PC-3 (cell line): ENCODE measurements at places on chromosomes 4 and X.

DNA sequence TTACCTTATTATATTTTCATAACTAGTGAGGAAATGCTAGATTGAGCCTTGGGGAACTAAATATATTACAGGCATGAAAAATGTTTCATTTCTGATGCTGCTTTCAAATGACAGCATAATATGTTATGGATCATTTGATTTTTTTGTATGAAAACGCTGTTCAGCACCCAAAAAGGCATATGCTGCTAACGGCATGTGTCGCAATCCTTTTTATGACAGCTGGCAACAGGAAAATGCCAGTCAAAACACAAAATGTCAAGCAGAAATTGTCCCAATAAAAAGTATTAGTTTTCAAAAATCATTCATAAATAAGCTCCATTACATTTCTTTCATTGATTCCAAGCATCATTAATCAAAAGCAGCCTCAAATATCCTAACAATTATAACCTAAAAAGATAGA, 1244.5 kb downstream of the PCDH7 start:
- H3K36me3 ChIP-seq: no peaks in the 10 kb centered on the region
- H3K4me1 ChIP-seq: no peaks in the 10 kb centered on the region
- no peak overlapping the region for H3K4me3 ChIP-seq

DNA sequence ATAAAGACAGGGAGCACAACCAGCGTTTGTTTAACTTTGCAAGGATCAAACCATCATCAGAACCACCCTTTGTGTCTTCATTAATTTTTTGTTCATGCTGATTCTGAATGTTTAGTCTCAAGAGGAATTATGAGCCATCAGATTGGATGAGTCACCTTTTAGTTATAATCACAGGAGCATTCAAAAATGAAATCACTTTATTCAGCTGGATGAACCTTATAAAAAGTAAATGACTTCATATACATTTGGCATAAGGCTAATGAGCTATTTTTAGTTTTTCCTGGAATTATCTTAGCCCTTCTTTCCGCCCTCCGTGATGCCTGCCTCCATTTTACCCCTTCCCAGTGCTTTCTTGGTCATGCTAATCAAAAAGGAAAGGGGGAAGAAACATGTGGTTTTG, 103.6 kb downstream of the SORBS2 start:
- H3K27ac ChIP-seq: peak overlapping the region; percentile 55
- no peaks in the 10 kb centered on the region for H3K27me3 ChIP-seq
- H3K4me3 ChIP-seq: no peak overlapping the region
- DNase-seq: peak; percentile 58

- H3K36me3 ChIP-seq: no peaks in the 10 kb centered on the region
- H3K27me3 ChIP-seq: no peaks in the 10 kb centered on the region
- no peak for DNase-seq
- no peak overlapping the region for H3K4me3 ChIP-seq
- no peak overlapping the region for H3K27ac ChIP-seq
- no peaks in the 10 kb centered on the region for H3K4me1 ChIP-seq
Measured at GRCh38 chrX:149131774-149132173, 373.3 kb downstream of the IDS start.

DNA sequence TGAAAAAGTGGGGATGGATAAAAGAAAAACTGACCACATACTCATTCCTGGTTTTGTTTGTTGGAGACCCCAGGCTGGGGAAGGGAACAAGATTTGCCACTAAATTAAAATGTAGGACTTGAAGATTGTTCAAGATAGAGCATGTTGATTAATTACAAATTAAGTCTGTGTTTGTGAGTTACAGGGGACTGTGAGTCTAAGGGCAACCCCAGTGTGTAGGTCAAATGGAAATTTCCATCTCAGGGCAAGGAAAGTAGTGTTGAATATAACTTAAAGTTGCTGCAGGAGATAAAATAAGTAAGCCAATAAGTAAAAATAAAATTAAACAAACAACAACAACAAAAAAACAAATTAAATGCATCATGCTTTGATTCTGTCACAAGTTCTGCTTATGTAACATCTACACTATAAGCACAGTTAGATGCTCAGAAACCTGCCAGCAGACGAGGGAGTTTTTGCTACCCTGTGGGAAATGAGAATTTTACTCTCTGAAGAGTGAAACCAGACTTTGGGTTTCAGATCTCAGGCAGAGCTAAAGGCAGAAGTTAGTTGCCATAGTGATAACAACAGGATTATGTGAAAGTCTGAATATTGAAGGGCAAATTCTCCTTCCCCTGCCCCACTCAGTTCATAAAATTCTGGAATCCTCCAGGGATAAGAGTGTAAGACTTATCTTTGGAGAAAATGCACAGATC, 352.3 kb downstream of the GRXCR1 start:
- no peaks in the 10 kb centered on the region for H3K4me1 ChIP-seq
- H3K36me3 ChIP-seq: no peaks in the 10 kb centered on the region
- no peaks in the 10 kb centered on the region for H3K27me3 ChIP-seq
- H3K27ac ChIP-seq: no peak overlapping the region
- no peak for DNase-seq

DNA sequence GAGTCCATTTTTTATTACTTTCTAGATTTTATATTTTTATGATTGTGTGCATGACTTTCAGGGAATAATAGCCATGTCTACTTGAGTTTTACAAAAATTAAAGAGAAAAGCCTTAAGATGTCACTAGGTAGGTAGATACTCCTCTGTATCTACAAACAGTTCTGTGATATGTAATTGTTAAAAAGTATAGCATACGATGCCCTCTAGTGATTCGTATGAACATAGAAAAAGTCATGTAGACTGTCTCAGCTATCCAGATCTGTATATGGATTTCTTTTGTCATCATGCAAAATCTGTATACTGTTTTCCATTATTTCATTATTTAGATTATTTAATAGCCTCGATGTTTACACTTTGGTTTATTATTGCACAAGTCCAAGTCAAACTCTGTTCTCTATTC, 856.6 kb downstream of the CENPC start:
- DNase-seq: peak; percentile 67
- no peaks in the 10 kb centered on the region for H3K36me3 ChIP-seq
- no peak overlapping the region for H3K27ac ChIP-seq
- H3K4me1 ChIP-seq: no peaks in the 10 kb centered on the region

DNA sequence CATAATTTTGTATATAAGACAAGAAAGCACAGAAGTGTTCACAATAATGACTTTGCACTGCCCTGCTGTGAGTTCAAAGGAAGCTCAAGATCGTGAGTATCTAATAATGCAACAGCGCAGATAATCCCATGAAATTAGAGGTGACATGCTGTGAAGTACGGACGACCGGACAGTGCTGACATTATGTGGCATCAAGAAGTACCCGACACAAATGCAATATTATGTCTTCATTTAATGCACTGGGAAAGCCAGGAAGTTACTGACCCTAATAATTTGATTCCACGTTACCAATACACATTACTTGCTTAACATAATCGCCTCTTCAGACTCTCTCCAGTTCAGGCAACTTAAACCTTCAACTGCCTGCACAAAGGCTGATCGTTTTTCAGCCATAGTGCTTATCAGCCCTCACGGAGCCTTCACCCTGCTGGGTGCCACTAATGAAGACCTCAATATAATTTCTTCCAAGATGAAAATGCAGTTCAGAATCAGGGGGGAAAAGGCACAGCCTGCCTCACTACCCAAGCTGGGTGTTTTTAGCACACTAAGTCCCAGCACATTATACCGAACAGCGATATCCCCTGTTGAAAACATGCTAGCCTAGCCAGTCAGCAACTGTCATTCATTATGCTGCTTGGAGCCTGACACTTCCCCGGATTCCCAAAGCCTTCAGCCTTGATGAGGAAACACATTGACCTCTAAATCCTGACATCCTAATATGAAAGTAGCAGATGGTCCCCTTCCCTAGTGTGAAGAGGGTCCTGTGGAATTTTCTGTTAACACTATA, 56.1 kb downstream of the SLC7A11 start:
- H3K27me3 ChIP-seq: no peaks in the 10 kb centered on the region
- H3K4me1 ChIP-seq: no peaks in the 10 kb centered on the region
- H3K36me3 ChIP-seq: peaks cover 9% of the 10 kb centered on the region; the same call in 1 of the 2 replicates
- H3K4me3 ChIP-seq: no peak overlapping the region
- DNase-seq: no peak
- no peak overlapping the region for H3K27ac ChIP-seq

DNA sequence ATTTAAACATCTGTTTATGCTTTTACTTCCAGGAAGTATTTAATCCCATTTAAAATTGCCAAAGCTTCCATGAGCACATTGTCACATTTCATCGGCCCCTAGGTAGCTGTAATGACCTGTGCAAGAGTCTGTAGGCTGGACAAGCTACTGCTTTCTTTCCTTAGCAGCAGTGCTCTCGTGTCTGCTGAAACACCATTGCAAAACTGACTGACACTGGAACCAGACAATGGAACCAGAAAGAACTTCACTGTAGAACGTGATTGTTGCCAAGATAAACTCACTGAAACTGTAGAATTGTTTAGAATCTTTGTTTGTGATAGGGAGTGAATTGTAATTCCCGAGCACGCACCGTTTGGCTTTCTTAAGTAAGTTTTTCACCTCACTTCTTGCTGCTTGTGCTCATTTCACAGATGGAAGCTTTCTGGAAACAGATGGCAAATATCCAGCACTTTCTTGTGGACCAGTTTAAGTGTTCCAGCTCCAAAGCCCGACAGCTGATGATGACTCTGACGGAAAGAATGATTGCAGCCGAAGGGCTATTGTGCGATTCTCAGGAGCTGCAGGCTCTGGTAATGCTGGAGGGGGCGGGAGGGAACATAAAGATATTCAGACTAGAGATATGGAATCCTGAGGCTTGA, 36.9 kb downstream of the EVC start:
- DNase-seq: peak; percentile 87
- H3K36me3 ChIP-seq: peaks cover 23% of the 10 kb centered on the region
- H3K27me3 ChIP-seq: no peaks in the 10 kb centered on the region
- no peak overlapping the region for H3K4me3 ChIP-seq

- peaks cover 21% of the 10 kb centered on the region for H3K4me1 ChIP-seq
- no peak overlapping the region for H3K4me3 ChIP-seq
- H3K36me3 ChIP-seq: no peaks in the 10 kb centered on the region
- no peak overlapping the region for H3K27ac ChIP-seq
Measured at GRCh38 chr4:155705664-155706063, 39.0 kb downstream of the GUCY1A1 start.

DNA sequence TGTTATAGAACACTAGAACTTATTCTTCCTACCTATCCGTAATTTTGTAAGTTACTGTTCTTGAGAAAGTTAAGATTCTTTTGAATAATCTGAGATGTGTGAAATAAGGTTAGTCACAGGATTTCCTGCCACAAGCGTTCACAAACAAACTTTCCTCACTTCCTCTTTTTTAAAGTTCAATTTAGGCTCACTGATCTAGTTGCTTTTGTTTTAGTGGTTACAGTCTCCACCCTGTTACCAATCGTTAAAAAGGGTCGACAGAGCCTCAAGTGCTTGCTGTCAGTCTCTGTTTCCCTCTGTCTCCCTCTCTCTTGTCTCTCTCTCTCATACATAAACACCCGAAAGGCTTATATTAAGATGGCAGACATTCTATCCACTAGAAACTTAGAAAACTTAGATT, 35.9 kb upstream of the STK26 start:
- H3K36me3 ChIP-seq: no peaks in the 10 kb centered on the region
- H3K27me3 ChIP-seq: no peaks in the 10 kb centered on the region
- DNase-seq: no peak
- H3K4me1 ChIP-seq: peaks cover 3% of the 10 kb centered on the region; the same call in 1 of the 2 replicates
- H3K4me3 ChIP-seq: no peak overlapping the region

DNA sequence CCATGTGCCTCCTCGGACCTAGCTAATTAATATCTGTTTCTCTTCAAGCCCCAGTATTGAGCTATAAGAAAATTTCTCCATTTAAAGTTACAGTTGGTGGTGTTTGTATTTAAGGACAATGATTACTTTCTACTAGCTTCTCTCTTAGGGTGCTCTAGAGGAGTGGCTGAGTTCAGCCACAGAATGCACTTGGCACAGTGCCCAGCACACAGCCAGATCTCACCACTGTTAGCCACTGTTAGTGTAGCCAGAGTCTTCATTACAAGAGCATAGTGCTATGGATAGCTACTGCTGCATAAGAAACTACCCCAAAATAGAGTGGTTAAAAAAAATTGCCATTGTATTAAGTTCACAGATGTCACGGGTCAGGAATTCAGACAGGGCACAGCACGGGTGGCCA, 421.3 kb downstream of the BCOR start:
- no peak for DNase-seq
- no peaks in the 10 kb centered on the region for H3K4me1 ChIP-seq
- H3K4me3 ChIP-seq: no peak overlapping the region
- 0 out of 2 replicates have a peak, but pooled peaks cover 14% of the 10 kb centered on the region for H3K27me3 ChIP-seq
- no peaks in the 10 kb centered on the region for H3K36me3 ChIP-seq
- H3K27ac ChIP-seq: no peak overlapping the region

- H3K4me3 ChIP-seq: no peak overlapping the region
- no peaks in the 10 kb centered on the region for H3K36me3 ChIP-seq
- H3K27ac ChIP-seq: no peak overlapping the region
- no peaks in the 10 kb centered on the region for H3K4me1 ChIP-seq
- H3K27me3 ChIP-seq: no peaks in the 10 kb centered on the region
Measured at GRCh38 chr4:131052646-131053045, 1956.7 kb downstream of the C4orf33 start.

- no peak overlapping the region for H3K4me3 ChIP-seq
- H3K36me3 ChIP-seq: no peaks in the 10 kb centered on the region
- H3K27me3 ChIP-seq: no peaks in the 10 kb centered on the region
Measured at GRCh38 chr4:141449927-141450326, 186.5 kb upstream of the IL15 start.

DNA sequence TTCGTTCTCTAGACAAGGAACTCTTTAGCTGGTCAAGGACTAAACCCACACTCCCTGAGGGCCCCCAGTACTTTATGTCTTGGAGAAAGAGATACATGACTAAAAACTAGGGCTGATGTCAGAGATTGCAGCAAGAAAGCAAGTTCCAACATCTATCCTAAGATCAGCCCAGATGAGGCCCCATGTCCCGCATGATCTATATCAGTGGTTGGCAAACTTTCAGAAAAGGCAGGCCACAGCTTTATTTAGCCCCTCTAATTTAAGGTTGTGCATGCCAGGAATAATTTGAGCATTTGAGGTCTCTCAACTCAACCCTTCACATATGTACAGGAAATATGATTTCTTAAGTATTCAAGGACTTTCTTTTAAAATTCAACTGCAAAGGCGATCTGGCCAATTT, 44.1 kb upstream of the FRMD7 start:
- H3K27me3 ChIP-seq: no peaks in the 10 kb centered on the region
- H3K4me1 ChIP-seq: no peaks in the 10 kb centered on the region
- no peak overlapping the region for H3K4me3 ChIP-seq
- no peaks in the 10 kb centered on the region for H3K36me3 ChIP-seq
- DNase-seq: no peak

DNA sequence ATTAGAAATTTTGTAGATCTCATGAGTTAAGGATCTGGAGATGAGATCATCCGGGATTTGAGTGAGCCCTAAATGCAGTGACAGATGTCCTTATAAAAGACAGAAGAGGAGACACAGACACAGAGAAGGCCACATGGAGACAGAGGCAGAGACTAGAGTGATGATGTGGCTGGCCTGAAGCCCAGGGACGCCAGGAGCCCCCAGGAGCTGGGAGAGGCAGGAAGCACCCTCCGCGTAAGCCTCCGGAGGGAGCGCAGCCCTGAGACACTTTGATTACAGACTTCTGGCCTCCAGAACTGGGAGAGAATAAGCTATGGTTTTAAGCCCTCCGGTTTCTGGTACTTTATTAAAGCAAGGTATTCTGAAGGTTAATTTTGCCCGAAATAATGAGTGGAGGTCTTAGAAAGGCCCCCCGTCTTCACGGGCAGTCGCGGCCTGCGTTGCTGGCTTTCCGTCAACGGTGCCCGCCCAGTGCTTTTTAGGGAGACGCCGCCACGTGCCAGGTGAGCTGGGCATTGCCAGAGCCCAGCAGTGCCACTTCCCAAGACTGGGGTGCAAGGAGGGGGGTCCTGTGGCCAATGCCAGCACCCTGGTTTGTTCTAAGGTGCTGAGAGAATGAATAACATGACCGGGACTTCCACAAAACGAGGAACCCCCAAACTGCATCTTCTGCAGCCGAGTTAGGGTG, 8.1 kb downstream of the DHRSX start:
- no peak for DNase-seq
- H3K27ac ChIP-seq: no peak overlapping the region
- no peak overlapping the region for H3K4me3 ChIP-seq
- no peaks in the 10 kb centered on the region for H3K36me3 ChIP-seq
- no peaks in the 10 kb centered on the region for H3K4me1 ChIP-seq
